ENCODE measurements at places on chromosomes 1 and 21.

- DNase-seq: no peak
These were observed 179.3 kb downstream of the ETS2 start for GRCh38 chr21:38984982-38985567.

DNA sequence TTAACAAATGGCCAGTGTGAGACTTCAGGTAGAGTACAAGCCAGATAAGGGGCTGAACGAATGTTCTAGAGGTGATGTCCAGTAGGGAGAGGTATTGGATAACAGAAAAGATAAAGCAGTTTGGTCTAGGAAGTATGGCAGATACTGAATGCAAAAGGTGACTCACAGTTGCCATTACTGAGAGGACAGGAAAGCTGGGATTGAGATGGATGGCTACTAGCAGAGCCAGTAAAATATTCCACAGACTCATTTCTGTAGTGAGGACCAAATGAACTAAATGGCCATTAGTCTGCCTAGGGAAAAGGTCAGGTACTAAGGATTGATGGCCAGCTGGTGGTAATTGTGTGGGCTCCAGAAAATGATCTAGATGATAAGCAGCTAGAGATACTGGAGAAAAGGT, 11.5 kb downstream of the MACO1 start:
- no peak for DNase-seq

GRCh38 chr1:115289940-115290339, 48.1 kb downstream of the NGF start:
- DNase-seq: no peak

- DNase-seq: no peak
These were observed 46.7 kb downstream of the SMYD3 start for GRCh38 chr1:246460406-246460805.

DNA sequence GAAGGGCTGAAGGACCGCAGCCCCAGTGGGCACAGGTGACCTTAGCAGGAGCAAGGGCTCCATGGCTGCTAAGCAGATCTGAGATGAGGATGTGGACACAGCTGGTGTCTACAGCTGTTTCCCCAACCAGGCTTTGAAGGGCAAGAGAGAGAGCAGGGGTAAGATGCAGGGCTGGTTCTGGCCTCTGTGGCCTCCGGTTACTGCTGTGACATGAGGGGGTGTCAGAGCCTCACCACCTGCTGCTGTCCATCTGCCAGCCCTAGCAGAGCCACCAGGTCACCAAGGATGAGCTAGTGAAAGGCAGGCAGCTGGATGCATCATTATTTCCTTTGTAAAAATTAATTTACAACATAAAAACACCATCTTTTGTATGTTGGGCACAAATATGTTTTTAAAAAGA, 33.4 kb downstream of the OBSCN start:
- no peak for DNase-seq

DNA sequence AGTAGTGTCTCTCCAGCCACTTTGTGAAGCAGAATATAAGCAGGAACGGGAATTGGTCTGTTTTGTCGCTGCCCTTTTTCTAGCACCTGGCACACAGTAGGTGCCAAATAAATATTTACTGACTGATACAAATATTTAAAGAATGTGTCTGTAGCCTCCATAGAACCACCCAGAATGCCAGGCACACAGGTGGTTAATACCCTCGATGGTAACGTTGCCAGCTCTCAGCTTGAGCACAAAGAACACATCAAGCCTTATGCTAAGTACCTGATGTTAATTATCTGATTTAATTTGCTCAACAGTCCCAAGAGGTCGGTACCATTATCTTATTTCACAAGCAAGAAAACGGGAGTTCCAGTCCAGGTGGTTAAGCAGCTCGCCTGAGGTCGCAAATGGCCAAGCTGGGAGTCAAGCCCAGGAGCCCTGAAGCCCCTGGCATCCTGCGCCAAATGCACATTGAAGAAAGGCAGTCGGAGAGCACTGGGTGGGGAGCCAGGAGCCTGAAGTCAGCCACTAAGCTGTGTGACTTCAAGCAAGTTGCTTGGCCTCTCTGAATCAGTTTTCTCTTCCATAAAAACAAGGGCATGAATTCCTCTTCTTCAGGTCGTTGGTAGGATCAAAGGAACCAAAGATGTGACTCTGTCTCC, 26.4 kb downstream of the HSPG2 start:
- DNase-seq: no peak

DNA sequence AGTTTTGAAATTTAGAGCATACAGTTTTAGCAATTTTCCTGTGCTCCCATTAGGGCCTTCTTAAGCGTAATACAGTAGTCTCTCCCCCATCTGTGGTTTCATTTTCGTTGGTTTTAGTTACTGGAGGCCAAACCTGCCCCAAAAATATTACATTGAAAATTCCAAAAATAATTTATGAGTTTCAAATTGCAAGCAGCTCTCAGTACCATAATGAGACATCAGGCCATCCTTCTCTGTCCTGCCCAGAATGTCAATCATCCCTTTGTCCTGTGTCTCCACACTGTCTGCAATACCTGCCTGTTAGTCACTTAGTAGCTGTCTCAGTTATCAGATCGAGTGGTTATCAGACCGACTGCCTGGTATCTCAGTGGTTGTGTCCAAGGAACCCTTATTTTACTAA, 45.4 kb downstream of the ADSS2 start:
- DNase-seq: no peak

DNA sequence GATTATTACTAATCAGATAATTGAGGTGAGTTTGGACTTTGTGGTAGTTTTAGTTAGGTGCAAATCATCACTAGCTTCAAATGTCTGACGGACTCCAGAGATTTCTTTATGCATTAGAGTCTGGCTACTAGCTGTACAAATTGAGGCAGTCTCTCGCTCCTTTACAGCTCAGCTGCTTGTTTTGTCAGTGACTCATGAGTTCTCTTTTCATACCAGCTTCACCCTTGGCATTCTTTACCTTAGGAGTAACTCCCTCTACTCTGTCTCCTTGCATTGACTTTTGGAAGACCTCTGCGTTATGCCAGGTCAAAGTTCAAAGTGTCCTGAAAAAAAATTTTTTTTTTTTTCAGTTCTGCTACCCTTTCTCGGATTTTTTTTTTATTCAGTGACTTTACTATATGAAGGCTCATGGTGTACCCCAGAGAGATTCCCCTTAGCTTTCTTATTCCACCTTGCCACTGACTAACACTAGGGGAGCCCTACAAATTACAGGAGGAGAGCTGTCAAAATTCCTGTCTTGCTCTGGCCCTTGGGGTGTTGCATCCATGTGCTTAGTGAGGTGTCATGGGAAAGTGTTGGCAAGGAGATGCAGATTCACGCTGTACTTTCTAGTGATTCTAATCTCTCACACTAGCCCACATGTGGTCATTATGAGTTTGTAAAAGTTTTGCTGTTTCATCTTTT, 576.6 kb downstream of the ADGRL2 start:
- no peak for DNase-seq

GRCh38 chr1:36177589-36178431, 21.9 kb downstream of the MAP7D1 start:
- DNase-seq: no peak

GRCh38 chr1:85137660-85138059, 63.2 kb downstream of the SYDE2 start:
- no peak for DNase-seq

DNA sequence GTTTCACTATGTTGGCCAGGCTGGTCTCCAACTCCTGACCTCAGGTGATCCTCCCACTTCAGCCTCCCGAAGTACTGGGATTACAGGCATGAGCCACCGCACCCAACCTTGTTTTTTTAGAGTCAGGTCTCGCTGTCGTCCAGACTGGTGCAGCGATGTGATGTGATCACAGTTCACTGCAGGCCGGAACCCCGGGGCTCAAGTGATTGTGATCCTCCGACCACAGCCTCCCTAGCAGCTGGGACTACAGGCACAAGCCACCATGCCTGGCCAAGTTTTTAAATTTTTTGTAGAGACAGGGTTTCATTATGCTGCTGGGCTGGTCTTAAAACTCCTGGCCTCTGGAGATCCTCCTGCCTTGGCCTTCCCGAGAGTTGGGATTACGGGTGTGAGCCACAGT, 46.1 kb upstream of the LIN9 start:
- DNase-seq: no peak

DNA sequence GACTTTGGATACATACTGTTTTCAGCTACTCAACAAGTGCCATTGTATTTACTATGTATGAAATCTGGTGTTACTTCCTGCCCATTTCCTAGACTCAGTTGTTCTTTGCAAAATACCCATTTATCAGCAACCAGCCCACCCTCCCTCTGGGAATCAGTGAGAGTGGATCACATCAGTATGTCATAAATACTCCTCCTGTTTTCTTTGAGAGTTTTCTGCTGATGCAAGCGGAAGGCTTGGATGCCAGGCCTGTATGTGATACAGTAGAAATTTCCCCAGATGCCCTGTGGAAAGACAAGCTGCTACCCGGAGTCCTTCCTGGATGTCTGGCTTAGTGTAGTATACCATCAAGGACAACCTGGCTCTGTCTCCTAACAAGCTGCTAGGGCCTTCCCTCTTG, 2.4 kb upstream of the PTPRC start:
- DNase-seq: no peak

DNA sequence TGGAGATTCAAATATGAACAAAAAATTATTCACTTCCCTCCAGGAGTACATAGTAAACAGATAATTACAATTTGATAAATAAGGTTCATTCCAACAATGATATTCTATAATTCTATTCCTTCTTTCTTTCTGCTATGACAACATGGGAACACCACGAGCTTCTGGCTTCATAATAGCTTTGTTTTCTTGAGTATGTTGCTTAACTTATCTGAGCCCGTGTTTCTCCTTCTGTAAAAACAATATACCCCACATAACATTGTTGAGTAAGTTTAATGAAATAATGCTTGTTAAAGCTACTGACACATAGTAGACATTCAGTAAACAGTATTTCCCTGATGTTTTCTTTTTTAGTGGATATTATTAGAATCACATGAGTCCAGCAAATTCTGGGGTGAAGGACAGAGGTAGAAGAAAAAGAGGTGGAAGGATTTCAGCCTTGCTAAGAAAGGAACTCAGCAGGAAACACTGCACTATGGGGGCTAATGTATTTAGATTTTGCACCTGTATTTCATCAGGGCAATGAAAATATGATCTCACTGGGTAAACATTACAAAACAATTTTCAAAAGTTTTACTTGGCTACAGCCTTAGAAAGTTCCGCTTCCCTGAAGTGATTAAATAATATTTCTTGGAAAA, 430.8 kb upstream of the C1orf87 start:
- no peak for DNase-seq

DNA sequence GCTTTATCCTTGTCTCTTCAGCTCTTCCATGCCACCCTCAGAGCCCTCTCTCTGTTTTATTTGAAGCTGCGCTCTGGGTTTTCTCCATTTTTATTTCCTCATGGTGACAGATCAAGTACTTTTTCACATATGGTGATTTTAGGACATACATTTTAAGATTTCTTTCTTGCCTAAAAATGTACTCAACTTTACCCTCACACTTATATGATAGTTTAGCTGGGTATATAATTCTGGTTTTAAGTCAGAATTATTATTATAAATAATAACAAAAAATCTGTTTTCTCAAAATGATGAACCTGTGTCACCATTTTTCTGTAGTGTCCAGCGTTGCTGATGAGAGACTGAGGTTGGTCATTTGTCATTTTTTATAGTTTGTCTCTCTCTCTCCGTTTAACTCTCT, 754 bp upstream of the KRTAP10-5 start:
- DNase-seq: no peak

DNA sequence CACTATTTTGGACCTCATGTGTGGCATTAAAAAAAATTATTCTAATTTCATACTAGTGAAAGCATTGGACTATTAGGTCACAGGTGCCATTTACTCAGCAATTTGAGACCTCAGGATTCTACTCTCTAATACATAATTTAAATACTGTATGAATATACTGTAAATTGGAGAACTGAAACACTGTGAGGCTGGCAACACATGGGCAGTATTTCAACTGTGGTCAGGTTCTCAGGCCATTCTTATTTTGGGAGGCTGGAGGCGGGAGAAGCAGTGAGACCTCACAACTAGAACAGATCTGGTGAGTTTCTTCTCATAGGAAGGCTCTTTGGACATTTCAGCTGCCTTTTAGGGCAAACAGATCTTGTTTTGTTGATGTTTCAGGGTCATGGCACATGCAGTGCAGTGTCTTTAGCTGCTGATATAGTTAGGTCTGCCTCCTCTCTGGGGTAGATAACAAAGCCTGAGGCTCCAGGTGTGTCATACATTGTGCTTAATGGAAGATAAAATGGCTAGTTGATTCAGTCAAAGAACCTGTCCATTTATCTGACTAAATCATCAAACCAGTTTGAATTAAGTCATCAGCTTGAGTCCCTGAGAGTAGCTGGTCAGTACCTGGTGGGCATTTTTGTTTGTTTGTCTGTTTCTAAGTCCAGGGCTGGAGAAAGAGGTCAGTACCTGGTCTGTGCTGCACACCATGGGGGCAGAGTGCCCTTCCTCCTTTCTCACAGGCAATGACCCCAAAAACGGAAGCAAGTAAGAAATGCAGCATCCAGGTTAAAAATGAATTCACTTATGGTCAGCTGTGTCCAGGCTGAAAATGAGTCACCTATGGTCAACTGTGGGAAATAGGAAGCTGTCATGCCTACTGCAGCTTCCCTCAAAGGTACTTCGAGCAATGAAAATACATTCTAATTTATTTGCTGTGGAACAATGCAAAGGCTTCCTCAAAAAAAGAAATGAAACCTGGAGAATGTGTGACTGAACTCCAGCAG, 216.2 kb downstream of the SDCCAG8 start:
- no peak for DNase-seq

DNA sequence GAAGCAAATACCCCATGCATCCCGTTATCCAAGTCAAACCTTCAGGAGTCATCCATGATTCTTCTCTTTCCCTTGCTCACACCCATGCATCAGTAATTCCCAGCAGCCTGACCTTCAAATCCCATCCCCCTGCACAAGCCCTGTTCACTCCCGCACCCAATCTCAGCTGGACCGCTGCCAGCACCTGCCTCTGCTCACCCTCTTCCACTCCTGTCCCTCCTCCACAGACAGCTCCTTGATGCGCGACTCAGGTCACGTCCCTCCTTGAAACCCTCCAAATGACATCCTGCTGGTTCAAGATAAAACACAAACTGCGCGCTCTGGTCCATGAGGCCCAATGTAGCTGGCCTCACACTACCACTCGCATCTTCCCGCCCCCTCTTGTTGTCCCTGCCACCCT, 43.4 kb upstream of the MPZL1 start:
- no peak for DNase-seq

DNA sequence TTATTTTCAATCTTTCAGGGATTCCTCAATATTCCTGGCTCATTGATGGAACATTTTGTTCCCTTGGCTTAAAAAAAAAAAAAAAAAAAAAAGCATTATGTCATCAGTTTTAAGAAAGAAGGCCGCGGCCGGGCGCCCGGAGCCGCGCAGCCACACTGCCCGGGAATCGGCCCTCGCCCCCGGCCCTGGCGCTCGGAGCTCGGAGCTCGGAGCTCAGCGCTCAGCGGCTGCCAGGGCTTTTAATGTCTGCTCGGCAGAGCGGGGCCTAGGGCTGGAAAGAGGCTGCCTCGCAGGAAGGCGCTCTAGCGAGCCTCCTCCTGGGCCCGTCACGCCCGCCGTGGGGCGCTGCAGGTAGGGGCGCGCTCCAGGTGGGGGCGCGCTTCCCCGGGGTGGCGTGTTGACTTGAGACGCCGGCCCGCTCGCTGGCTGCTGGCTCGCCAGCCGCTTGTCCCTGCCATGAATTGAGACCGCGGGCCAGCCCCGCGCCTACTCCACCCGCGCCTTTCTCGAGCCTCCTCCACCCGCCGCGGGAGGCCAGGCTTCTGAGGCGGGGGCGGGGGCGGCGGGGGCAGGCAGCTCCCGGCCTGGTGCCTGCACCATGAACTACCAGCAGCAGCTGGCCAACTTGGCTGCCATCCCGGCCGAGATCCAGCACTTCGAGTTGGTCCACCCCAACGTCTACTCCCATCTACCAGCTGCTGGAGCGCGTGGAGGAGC, 5.4 kb upstream of the TDRD5 start:
- no peak for DNase-seq

GRCh38 chr1:194013561-194013960, 827.1 kb upstream of the B3GALT2 start:
- DNase-seq: no peak

All from CD4-positive, alpha-beta T cell treated with Interferon gamma for 1 hour (primary cell).